ENCODE measurements at places on chromosomes 5 and 9.

GRCh38 chr9:126429190-126429589, 102.6 kb downstream of the MVB12B start:
- no peak for DNase-seq

DNA sequence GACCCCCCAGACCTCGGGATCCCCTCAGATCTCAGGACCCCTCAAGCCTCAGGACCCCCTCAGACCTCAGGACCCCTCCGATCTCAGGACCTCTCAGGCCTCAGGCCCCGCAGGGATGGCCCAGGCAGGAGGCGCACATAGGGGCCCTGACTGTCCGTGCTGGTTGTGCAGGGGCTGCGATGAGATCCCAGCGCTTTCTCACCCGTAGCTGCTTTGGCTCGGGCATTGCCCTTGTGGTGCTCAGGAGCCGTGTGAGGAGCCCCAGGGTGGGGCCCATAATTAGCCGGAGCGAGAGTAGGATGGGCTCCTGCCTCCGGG, 680 bp upstream of the LPCAT1 start:
- no peak for DNase-seq

DNA sequence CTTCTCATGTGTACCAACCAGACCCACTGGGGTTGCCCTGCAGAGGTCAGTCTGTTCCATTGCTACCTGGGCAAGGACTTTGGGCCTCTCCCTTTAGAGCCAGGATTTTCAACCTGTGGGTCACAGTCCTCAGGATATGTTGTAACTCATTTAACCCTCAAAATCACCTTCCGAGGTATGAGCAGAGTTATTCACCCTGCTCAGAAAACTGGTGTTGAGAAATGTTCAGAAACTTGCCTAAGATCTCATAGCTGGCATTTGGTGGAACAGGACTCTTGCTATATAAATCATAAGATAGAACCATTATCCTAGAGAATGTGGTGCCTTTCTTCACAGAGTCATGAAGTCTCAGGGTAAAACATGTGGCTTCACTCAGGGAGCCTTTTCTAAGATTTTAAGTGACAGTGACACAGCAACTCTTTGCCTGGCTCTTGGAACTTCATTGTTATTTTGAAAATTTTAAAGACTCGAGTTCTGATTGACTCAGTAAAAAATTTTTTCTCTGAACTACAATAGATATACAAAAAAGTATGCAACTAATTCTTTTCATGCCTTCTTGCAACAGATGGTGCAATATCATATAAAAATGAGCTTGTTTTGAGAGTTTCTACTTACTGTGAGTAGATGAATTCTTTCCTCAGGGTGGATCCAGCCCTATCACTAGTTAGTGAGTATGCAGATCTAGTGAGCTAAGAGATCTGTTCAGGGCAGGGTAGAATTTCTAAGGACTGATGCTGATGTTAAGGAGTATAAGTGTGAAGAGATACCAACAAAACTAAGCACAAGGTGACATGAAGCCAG, 29.5 kb downstream of the CAST start:
- no peak for DNase-seq

GRCh38 chr5:1294835-1295649, at the start of gene TERT:
TSS of gene TERT (minus strand) at chr5:1295068. CDS start at chr5:1294989, 79 bp downstream.
- no peak for DNase-seq

GRCh38 chr9:76646249-76646648, 118.0 kb upstream of the PCA3 start:
- DNase-seq = no peak

GRCh38 chr9:121725008-121725775, 73.8 kb downstream of the DAB2IP start:
- peak; percentile 99 for DNase-seq

DNA sequence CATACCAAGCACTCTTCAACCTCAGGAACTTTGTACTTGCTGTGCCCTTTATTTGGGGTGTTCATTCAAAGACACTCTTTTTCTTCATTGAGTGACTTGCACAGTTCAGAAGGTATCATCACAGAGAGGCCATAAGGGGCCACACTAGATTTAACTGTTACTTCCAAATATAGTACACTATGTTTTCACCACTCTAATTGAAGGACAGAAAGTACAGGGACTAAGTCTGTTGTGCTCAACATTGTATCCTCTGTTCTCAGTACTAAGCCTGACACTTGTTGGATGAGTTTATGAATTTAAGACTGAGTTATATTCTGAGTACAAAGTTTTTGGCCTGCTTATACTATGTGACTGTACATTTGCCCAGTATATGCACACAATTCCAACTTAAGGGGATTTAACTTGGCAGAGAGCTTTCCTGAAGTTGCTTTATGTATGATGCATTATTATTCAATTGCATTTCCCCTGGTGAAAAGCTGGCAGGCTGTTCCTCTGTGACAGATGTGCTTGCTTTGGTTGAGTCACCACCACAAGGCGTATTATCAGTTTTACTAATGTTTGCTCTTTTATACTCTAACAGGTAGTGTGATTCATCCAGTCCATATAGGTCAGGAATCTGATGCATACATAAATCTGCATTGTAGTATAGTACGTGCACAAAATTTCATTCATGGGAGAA, 714.8 kb downstream of the TLR4 start:
- DNase-seq = peak; percentile 62

DNA sequence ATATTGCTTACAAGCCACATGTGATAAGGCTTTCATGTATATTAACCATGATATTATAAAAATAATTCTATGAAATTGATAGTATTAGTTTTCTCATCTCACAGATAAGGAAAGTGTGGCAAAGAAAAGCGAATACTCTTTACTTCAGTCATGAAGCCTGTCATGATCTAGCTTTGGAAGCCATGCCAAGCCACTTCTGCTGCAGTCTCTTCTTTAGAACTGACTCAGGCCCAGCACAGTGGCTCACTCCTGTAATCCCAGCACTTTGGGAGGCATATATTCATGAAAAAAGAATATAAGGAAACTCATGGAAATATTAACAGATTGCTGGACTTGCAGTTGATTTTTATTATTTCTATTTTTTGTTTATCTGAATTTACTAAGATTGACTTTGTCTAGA, 42.9 kb upstream of the PJA2 start:
- peak; percentile 47 for DNase-seq

GRCh38 chr5:115452083-115452482, 92.5 kb downstream of the FEM1C start:
- no peak for DNase-seq

GRCh38 chr9:25225938-25226760, 452.1 kb downstream of the TUSC1 start:
- no peak for DNase-seq

GRCh38 chr5:2303431-2304100, 420.8 kb upstream of the IRX4 start:
- DNase-seq = no peak

- no peak for DNase-seq
These were observed 508.9 kb upstream of the COX7C start for GRCh38 chr5:86108825-86109224.
